ENCODE measurements at places on chromosomes 2 and 18.

- no peak for DNase-seq
Observed at GRCh38 chr2:210477496-210477895, 937 bp upstream of the LANCL1 start.

DNA sequence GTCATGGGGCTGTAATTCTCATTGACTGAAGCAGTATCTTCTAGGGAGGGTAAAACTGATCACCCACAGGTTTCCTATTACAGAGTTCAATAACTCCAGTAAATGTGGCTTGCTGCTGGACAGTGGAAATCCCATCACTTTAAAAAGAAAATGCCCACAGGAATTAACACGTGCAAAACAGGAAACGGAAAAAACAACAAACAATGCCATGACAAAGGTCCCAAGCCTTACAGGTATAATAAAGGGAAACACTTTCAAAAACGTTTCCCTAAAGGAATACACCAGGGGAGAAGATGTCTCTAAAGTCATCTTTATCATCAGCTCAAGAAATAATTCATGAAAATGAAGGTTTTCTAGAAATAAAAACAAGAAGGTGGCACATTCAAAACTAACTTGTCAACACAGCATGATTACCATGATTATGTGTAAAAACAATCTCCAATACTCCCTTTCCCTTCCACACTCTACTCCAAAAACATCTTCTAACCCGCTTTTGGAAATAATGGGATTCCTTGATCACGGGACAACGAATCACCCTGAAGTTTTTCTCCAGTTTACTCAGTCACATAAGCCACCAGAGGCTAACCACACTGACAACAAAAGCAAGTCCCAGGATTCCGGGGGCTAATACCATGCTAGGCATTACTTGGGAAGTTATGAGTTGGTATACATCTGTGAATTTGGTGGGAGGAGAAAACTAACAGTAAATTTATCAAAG, 167.9 kb downstream of the TCF4 start:
- no peak for DNase-seq

DNA sequence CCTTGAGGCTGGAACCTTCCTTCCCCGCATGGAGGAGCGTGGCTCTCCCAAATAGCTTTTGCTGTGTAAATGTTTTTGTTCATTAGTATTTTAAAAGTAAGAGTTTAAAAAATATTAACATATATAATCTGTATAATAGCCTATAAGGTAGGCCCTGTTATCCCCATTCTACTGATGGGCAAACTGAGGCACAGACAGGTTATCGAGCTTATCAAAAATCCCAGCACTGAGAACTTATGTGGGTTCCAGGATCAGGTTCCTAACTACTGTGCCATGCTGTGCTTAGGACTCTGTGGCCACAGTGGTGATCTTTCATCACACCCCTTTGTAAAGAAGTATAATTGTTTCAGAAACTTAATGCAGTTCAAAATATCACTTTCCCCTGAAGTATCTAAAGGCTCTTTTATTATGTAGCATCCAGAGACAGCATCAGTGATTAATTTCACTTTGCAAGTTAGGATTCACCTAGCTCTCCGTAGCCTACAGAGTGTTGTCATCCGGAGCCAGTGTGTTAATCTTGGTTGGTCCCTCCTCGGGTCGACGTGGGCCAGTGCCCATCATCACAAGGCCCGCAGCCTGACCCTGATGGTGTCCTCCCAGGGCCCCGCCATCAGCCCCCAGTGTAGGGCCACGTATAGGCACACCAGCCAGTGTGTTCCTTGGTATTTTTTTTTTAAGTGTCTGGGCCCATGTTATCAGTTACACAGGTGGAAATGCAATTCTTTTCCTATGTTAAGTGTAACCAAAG, 28.7 kb downstream of the CABLES1 start:
- no peak for DNase-seq

DNA sequence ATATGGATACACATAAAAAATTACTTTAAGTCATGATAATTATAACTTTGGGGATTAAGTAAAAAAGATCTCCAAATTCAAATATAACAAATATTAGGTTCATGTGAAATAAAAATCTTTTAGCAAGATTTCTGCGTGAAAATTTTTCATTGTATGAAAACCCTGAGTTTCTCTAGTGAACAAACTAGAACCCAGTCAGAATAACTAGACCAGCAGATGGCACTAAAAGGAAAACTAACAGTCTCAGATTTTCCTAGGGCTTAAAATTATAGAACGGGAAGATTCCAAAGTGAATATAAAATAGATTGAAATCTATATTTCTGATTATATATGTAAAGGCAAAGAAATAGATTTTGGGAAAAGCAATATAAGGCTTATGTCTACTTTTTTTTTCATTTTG, 43.3 kb downstream of the TMEM200C start:
- DNase-seq = no peak

DNA sequence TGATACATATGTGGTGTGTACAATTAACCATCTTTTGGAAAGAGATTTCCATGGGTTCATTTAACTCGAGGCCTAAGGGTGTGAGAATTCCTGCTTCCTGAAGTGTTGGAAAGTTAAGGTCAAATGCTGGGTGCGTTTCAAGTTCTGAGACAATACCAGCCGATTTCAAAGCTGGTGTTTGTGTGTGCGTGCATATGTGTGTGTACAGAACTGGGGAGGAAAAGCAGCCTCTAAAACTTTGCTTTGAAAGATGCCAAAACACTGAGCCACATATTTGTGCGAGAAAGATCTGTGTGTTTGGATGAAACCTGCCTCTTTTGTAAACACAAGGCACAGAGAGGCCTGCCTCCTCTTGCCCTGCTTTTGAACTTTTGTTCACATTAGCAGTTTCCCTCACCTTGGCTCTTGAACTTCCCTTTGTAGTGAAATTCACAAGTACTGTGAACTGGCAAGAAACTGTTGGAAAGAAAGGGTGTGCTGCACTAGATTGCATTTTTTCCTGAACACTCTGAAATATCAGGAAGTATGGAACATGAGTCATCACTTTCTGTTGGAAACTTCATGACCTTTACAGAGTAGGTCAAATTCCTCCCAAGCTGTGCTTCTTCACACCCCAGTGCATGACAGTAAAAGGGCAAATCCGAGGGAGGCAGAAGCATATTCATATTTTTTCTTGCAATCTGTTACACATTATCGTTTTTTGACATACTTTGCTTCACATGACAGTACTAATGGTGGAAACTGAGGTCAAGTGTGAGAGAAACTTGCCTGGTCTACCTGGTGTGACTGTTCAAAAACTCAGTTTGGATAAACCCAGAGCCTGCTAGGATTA, 20.0 kb upstream of the CAVIN2 start:
- no peak for DNase-seq

DNA sequence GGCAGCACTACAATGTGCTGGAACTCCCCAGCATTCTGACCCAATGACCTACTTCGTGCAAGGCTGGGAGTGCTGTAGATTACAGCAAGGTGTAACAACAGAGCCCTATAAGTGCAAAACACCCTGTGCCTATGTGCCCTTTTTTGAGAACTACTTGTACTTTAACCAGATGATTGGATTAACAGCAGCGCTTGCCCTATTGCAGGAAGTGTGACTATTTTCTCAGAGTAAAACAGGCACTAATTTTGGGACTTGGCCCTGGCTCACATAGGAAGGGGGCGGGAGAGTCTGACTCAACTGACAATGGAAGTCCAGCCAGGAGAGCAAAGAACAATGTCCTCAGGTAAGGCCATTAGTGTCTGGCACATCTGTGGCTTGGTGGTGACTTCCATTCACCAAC, 35.6 kb upstream of the RNF125 start:
- DNase-seq = no peak

- DNase-seq = no peak
Observed at GRCh38 chr2:227374158-227374557, 4.9 kb downstream of the TM4SF20 start.

DNA sequence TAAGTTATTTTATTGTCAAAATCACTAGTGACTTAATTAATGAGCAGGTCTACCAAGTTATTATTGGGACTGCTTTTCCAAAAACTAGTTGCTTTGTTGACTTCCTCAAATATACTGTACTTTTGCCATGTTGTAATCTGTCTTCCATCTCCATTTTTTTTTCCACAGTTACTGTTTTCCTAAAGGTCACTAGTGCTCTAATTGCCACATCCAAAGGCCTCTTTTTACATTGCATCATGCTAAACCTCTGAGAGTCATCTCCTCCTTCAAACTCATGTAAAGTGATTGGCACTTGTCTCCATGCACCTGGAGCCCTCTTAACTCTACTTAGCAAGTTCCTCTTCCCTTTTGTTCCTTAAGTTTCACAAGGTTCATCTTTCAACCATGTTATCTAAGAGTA, 11.8 kb downstream of the PMAIP1 start:
- no peak for DNase-seq

DNA sequence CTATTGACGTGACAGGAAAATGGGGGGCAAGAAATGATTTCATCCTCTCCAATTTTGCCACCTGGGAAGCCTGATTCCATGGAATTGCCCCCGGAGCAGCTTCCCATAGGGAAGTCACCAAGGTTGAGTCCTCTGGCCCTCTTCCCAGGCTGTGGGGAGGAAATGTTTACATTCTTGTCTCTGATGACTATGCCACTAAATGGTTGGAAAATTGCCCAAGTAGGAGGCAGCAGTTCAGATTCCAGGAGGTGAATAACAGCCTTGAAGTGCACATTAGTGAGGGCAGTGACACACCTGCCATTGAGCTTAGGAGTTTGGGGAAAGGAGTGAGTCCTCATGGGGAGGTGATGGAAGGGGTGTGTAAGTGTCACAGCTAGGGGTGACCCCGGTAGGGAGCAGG, 449.2 kb upstream of the DCC start:
- no peak for DNase-seq

GRCh38 chr2:143255899-143256298, 126.7 kb downstream of the ARHGAP15 start:
- no peak for DNase-seq

DNA sequence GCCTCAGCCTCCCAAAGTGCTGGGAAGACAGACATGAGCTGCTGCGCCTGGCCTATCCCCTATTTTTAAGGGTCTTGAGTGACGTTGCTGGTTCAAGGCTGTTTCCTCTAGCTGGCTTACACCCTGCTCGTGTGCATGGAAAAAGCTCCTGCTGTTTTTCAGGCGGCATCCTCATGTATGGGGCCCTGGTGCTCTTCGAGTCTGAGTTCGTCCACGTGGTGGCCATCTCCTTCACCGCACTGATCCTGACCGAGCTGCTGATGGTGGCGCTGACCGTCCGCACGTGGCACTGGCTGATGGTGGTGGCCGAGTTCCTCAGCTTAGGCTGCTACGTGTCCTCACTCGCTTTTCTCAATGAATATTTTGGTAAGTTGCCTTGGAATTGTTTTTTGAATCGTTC, 22.0 kb upstream of the NFATC1 start:
- no peak for DNase-seq

- no peak for DNase-seq
Observed at GRCh38 chr2:33435518-33435917, 40.9 kb upstream of the RASGRP3 start.

DNA sequence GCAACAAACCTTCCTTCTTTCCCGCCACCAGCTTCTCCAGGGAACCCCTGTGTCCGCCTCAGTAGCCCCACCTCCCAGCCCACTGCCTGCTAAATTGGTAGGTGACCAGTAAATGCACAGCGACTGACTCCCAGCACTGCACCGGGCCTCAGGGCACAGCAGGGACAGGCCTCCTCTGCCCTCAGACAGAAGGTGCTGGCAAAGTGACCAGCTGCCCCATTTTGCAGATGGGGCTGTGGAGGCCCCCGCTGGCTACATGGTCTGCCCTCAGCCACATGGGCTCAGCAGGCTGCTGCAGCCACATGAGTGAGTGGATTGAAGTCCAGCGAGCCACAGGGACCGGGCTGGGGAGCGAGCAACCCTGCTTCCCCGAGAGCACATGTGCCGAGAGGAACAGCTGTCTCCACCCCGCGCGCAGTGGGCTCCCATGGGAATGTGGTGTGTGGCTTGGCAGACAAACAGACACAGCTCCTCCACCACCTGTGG, 7.8 kb upstream of the NPPC start:
- DNase-seq = no peak

DNA sequence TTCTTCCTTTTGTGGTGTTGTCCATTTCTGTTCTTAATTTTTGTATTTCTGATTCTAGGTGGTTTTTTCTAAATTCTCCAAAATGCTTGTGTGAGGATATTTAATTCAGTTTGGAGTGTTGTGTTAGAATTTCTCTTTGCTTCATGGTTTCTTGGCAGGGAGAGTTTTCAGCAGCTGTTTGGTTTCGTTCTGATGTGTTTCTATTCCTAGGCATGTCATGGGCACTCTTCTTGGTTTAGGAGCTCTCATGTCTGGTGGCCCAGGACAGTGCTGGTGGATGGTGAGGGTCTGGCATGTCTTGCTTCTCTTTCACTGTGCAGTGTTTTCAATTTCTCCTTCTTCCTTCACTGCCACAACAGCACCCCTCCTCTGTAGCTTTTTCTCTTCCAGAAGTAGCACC, 52.9 kb downstream of the OSBPL6 start:
- no peak for DNase-seq

- DNase-seq = no peak
Observed at GRCh38 chr18:63832470-63832869, 55.0 kb upstream of the SERPINB2 start.

GRCh38 chr2:136314240-136314639, 196.3 kb upstream of the CXCR4 start:
- no peak for DNase-seq

GRCh38 chr2:37713258-37713700, 41.8 kb upstream of the CDC42EP3 start:
- DNase-seq = no peak

DNA sequence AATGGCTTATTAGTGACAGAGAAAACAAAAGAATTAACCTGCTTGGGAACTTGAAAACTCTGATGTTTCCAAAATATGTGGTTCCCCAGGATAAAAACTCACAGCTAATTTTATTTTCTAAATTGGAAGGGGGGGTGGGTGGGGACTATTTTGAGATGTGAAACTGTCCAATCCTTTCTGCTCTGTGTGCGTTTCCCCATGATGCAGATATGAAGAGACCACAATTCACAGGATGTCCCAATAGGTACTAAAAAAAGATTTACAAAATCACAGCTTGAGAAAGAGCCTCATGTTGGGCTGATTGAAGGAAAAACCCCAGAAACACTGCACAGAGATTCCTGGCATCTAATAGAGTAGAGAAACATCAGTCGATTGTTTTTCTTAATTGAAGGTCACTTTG, 273.2 kb downstream of the ARHGAP15 start:
- DNase-seq = no peak

GRCh38 chr2:135688978-135689377, 52.7 kb upstream of the UBXN4 start:
- DNase-seq = no peak

DNA sequence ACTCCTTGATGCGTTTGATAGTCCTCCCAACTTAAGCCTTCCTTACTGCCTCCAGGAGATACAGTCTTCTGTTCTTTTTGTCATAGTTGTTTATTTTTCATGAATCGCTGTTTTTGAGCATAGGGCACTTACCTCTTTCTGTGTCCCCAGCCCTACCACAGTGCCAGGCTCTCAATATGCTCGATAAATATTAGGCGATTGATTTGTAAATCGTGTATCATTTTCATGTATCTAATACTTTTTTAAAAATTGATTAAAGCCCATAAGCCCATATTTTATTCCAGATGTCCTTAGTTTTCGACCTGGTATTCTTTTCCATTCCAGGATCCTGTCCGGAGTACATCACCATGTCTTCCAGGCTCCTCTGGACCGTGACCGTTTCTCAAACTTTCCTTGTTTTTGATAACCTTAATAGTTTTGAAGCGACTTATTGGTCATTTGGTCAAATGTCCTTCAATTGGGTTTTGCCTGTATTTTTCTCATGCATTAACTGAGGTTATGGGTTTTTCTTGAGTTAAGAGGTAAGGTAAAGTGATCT, 444 bp upstream of the MMADHC start:
- no peak for DNase-seq

GRCh38 chr2:205054789-205055188, 509.5 kb downstream of the PARD3B start:
- no peak for DNase-seq

GRCh38 chr2:203693242-203693879, 13.1 kb upstream of the CD28 start:
- no peak for DNase-seq

Data from hippocampal formation (tissue), 2 donors.